ENCODE measurements at places on chromosomes 13 and 19.

DNA sequence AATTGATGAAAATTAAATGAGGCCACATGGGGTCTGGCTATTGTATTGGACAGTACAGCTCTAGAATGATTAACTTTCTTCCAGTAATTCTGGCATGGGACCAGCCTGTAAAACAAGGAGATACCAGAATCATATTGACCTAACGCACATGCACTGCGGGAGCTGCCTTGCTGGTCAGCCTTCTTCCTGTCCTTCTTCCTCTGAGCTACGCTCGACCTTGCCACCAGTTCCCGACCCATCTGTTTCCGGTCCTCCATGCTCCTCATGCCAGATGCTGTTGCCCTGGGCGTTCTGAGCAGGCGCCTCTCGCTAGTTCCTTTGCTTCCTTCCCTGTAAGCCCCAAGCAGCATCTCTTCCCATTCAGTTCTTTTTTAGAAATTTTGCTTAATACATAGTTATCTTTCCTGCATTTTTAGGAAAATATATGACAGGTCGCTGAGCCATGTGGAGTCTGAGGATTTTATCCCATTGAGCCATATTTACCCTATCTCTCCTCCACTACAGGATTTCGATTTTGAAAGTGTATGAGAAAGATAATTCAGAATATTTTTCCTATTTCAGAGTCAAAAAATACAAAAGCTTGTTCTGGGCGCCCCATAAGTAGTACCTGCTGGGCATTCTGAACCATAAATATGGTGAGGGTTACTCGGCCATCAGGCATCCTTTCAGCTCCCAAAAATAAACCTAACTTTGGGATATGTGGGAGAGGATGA lies 38.6 kb downstream of the TNFRSF19 start:
- peak overlapping the region; percentile 20 for H3K4me3 ChIP-seq
- no peaks in the 10 kb centered on the region for H3K36me3 ChIP-seq
- DNase-seq, result peak; percentile 78
- no peaks in the 10 kb centered on the region for H3K27me3 ChIP-seq
- peak overlapping the region; percentile 66 for H3K27ac ChIP-seq
- H3K4me1 ChIP-seq, result peaks cover 34% of the 10 kb centered on the region

DNA sequence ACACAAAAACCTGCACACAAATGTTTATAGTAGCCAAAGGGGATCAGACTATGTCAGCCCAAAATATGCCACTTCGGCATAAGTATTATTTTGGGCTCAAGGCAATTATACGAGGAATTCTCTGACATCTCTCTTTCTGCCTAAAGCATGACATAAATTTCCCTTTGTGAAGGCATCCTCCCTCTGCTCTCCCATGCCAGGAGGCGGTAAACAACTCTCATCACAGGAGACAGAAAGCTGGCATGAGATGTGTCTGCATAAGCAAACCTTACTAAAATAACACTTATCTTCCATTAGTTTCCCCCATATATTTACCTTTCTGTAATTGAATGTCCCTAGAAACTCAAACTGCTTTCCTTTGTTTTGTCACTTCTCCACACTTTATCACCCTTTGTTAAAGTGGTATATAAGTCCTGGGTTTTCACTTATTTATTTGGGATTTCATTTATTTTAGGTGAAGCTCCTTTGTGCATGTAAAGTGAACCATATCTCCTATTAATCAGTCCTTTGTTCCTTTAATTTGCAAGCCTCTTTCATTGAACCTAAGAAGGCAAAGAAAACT lies 68.3 kb downstream of the LACC1 start:
- no peaks in the 10 kb centered on the region for H3K36me3 ChIP-seq
- H3K4me3 ChIP-seq, result no peak overlapping the region
- DNase-seq, result no peak
- H3K27ac ChIP-seq, result no peak overlapping the region

DNA sequence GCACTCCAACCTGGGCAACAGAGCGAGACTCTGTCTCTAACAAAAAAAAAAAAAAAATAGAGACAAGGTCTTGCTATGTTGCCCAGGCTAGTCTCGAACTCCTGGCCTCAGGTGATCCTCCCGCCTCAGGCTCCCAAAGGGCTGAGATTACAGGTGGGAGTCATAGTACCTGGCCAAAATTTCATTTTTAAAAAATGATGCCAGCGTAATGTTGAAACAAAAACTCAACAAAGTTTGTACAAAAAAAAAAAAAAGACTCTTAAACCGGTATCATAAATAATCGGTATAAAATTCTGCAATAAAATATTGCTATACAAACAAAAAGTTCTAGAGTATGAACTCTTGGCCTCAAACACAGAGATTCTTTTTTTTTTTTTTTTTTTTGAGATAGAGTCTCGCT lies 3.5 kb downstream of the GMFG start:
- H3K4me3 ChIP-seq, result no peak overlapping the region
- H3K27me3 ChIP-seq, result no peaks in the 10 kb centered on the region
- no peak overlapping the region for H3K27ac ChIP-seq
- no peaks in the 10 kb centered on the region for H3K36me3 ChIP-seq
- no peaks in the 10 kb centered on the region for H3K4me1 ChIP-seq

GRCh38 chr19:12984143-12984627 lies 11.1 kb upstream of the NFIX start:
- no peak for DNase-seq
- no peak overlapping the region for H3K4me3 ChIP-seq
- no peaks in the 10 kb centered on the region for H3K36me3 ChIP-seq

DNA sequence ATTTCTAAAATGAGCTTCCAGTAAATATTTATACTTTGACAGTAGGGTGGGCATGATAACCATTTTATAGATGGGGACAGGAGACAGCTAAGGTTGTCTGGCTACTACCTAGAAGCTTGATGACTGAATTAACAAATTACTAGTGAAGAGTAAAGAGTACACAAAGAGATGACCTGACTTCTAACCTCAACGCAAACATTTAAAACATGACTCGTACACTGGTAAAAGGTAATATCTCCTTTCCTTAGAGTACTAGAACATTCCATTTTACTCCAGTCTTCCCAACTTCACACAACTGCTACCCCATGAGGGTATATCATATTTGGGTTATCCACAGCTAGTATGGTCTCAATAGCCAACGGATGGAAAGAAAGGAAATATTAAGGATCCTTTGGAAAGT lies 258.9 kb downstream of the FOXO1 start:
- no peaks in the 10 kb centered on the region for H3K36me3 ChIP-seq
- no peak overlapping the region for H3K4me3 ChIP-seq
- no peak for DNase-seq
- H3K27ac ChIP-seq, result no peak overlapping the region

GRCh38 chr13:109667807-109668291 lies 118.5 kb downstream of the IRS2 start:
- DNase-seq, result no peak
- H3K4me3 ChIP-seq, result no peak overlapping the region
- no peaks in the 10 kb centered on the region for H3K36me3 ChIP-seq

- no peak overlapping the region for H3K27ac ChIP-seq
- H3K4me3 ChIP-seq, result no peak overlapping the region
- H3K27me3 ChIP-seq, result no peaks in the 10 kb centered on the region
- DNase-seq, result no peak
- no peaks in the 10 kb centered on the region for H3K4me1 ChIP-seq
These were observed 1.4 kb downstream of the ARHGEF18 start for GRCh38 chr19:7349961-7350711.

- H3K27ac ChIP-seq, result peak overlapping the region; percentile 88
- peaks cover 12% of the 10 kb centered on the region for H3K36me3 ChIP-seq
- no peaks in the 10 kb centered on the region for H3K27me3 ChIP-seq
- H3K4me1 ChIP-seq, result peaks cover 18% of the 10 kb centered on the region
These were observed 1.3 kb downstream of the TMTC4 start for GRCh38 chr13:100673376-100673712.

Measured in suprapubic skin (tissue), 4 donors.